ENCODE measurements at places on chromosomes 13 and 19.
A peak's percentile ranks its signal among the peaks of the same experiment; 100 is the strongest.

- no peak for DNase-seq
Measured at GRCh38 chr19:51524666-51525264, 6.7 kb downstream of the SIGLEC6 start.

DNA sequence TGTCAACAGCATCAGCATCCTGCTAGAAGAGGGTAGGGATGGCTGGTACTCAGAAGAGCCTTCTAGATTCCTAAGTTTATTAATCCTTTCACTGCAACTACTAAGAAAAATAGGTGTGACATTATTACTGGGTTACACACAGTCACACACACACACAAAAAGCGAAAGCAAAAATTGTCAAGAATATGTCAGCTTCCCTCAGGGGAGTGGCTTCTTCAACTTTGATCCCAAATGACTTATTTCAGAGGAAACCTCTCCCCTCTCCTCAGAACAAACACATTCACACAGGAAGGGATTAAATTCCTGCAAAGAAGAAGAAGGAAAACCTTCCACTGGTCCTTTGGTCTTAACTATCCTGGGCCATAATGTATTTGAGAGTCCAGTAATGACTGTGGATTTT, 20.1 kb upstream of the IGFL1 start:
- no peak for DNase-seq

- no peak for DNase-seq
Measured at GRCh38 chr13:70311191-70311590, 202.9 kb upstream of the KLHL1 start.

DNA sequence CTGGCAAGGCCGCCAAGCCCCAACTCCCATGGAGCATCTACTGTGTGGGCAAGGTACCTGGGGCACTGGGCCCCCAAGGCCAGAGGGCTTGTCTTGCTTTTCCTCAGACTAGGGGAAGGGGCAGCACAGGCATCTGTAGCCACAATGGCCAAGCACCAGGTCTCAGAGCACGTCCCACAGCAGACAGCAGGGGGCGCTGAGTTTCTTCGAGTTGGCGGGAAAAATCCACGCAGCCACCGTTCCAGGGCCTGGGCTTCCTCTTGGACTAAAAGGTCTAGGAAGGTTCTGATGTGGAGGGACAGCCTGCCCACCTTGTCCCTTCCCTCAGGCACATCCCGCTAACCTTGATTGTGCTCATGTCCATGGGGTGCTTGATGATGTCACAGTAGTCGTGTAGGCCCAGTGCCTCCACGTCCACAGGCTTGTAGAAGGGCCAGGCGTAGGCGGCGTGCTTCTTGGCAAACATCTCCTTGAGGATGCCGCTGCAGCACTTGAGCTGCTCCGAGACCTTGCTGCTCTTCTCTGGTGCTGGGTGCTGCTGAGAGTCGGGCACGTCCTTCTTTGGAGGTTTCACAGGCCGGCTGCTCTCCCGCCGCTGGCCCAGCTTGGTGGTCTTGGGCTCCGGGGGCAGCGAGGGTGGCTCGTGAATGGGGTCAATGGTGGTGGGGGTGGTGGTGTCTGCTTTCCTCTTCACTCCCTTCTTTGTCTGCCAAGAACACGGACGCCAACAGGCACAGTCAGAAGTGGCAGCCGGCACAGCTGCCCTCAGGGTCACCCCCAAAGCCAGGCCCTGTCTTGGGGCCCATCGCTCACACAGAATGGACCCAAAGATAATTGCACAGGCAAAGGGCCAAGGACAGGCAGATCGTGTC, 32.0 kb upstream of the EPHX3 start:
- peak; percentile 55 for DNase-seq

GRCh38 chr13:30115257-30115600, 192.1 kb downstream of the KATNAL1 start:
- DNase-seq = no peak

GRCh38 chr13:100818711-100819110, 144.1 kb upstream of the TMTC4 start:
- DNase-seq = no peak

- DNase-seq = no peak
Measured at GRCh38 chr13:41332829-41333228, 21.8 kb downstream of the NAA16 start.

DNA sequence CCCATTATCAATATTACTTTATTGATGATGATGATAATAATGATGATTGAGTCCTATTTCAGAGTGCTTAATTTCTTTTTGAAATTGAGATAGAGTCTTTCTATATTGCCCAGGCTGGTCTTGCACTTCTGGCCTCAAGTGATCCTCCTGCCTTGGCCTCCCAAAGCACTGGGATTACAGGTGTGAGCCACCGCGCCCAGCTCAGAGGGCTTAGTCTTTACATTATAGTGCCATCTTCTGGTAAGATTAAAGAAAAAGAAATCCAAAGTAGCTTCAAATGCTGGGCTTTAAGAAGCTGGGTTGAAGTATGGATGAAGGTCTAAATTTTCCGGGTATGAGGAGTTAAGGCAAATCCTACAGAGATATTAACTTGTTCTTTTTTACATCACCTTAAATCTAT, 3.4 kb upstream of the ZNF333 start:
- no peak for DNase-seq

GRCh38 chr19:40398417-40399131, 8.6 kb upstream of the HIPK4 start:
- peak; percentile 35 for DNase-seq

All from fibroblast of skin of right quadriceps (primary cell).